ENCODE measurements at places on chromosomes 1 and 21.

GRCh38 chr21:41509733-41510132 lies 1.8 kb upstream of the TMPRSS2 start:
- DNase-seq, result no peak

- no peak for DNase-seq
Measured at GRCh38 chr21:36513430-36513829, 33.5 kb upstream of the CLDN14 start.

- DNase-seq, result peak; percentile 48
Measured at GRCh38 chr1:229148041-229148671, 122.8 kb upstream of the RAB4A start.

DNA sequence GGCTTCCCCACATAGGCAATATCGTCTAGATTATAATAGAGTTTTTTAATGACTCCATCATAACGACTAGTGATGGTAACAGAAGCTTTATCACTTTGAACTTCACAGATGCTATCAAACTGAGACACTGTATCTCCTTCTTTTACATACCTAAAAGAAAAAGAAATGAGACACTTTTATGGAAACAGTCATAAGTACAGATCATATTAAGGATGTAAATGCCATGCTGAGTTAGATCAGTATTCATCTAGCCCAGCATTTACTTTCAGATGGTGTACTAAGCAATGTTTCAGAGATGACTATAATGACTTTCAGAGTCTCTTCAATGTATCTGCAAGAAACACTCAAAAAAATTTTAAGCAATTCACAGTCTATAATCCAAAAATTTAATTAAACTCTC lies 18.9 kb downstream of the DBT start:
- DNase-seq, result no peak

GRCh38 chr1:33470495-33471012 lies 1.9 kb upstream of the ZSCAN20 start:
- peak; percentile 87 for DNase-seq

DNA sequence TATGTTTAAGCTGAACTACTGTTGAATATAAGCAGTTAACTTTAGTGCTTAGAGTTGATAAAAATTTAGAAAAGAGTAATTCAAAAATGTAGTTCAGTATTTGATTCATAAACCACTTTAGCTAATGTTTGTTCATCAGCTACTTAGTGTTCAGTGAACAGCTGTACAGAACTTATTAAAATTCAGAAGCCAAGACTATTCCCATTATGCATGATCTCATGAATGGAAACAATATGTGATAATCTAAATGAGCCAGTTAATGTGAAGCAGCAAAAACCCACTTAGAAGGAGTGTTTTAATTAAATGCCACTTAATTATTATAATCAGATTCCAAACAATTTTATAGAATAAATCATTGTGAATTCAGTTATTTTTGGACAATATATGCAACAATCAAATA lies 92.9 kb upstream of the NEGR1 start:
- DNase-seq, result no peak

DNA sequence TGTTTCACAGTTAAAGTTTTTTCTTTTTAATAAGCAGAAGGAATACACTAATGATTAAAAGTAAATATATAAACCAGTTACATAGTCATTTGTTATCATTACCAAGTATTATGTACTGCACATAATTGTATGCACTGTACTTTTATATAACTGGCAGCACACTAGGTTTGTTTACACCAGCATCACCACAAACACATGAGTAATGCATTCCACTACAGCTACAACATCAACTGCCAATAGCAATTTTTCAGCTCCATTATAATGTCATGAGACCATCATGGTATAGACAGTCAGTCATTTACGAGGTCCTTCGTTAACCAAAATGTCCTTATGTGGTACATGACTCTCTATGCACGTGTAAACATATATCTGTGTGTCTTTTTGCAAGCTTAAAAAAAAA lies 35.2 kb downstream of the SCYL3 start:
- DNase-seq, result no peak

GRCh38 chr21:42567861-42568260 lies 54.2 kb downstream of the SLC37A1 start:
- no peak for DNase-seq

GRCh38 chr1:162056043-162056442 lies 13.4 kb upstream of the NOS1AP start:
- DNase-seq, result peak; percentile 86

DNA sequence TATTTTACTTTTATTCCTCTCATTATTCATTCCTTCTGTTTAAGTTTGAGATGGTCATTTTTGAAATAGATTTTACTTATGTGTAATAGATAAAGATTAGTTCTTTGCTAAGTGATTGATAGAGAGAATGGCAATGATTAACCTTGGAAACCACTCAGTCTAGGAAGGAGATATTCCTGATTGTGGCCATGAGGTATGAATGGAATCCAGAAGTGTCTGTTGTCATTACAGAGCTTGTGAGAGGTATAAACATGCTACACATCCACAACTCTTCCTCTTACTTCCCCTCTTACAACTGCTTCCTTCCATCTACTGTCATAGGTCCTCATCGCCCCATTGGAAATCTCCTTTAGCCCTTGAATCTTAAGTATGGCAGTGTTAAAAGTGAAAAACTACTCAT lies 988.8 kb upstream of the B3GALT2 start:
- no peak for DNase-seq

DNA sequence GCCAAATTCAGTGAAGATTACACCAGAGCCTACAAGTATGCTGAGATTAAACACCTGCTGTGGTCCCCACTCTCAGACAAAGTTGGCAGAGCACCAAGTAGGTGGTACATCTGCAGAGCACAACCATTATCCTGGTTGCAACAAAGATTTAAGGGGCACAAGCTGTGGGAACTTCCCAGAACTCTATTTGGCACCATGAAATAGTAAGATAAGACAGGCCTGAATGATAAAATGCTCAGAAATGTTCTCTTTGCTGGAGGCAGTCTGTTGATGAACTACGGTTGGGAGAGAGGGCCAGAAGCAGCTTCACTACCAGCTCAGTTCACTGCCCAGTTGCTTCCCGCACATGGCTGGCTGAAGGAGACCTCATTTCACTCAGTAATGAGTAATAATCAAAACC lies 19.9 kb downstream of the RPL5 start:
- no peak for DNase-seq

DNA sequence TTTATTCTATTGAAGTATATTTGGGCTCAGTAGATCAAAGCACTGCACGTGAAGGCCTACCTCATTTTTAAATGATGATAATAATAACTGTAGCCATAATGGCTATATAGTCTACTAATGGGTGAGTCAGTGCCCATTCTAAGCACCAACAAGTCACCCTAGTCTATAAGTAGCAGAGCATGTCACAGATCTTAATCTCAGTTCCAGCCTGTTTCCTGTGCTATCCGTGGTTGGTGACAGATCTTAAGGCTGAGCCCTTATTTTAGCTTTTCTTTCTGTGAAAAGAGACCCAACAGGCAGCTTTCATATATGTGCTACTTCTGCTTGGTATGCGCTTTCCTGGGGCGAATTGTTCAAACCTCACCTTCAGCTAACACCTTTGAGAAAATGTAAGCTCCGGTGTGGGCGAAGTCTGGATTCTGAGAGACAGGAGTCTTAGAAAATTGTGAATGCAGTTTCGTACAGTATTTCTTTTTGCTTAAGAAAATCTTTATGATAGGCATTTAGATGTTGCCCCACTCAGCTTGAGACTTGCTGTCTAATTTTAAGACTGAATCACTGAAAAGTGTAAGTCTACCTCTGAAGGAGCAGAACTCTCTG lies 59.6 kb downstream of the FMN2 start:
- DNase-seq, result no peak

- no peak for DNase-seq
Measured at GRCh38 chr1:206729507-206729906, 41.1 kb upstream of the IL19 start.

DNA sequence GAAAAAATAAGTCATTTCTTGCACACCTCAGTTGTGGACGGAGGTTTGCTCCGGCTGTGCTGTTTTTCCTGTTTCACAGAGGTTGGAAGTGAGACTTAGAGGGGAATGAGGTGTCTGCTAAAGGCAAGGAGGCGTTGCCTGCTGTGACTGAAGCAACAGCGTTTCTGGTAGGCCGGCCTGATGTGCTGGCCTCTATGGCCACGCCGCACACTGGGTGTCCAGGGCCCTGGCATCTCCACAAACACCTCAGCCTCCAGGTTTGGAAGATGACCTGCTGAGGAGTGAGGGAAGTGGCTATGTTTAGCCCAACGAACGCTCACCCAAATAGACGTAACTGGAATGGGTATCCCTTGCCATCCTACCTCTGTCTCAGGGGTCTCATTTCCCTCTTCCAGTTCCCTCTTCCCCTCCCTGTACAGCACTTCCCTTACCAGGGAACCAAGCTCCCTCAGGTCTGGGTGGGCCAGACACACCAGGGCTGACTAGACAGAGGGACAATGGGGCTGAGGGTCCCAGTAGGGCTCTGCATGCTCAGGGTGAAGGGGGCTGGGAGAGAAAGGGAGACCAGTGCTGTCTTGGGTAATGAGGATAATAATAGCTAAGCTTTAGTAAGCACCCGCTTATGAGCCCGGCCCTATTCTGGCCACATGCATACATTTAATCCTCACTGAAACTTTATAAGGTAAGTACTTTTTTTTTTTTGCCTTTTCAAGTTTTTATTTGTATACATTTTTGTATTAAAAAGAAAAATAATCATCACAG lies 11.9 kb downstream of the CACNA1S start:
- DNase-seq, result no peak

- no peak for DNase-seq
Measured at GRCh38 chr1:6397844-6398441, 4.4 kb upstream of the ACOT7 start.

- no peak for DNase-seq
Measured at GRCh38 chr1:109804660-109805059, 40.9 kb upstream of the EPS8L3 start.

GRCh38 chr1:212002536-212002935 lies 32.8 kb downstream of the INTS7 start:
- no peak for DNase-seq

DNA sequence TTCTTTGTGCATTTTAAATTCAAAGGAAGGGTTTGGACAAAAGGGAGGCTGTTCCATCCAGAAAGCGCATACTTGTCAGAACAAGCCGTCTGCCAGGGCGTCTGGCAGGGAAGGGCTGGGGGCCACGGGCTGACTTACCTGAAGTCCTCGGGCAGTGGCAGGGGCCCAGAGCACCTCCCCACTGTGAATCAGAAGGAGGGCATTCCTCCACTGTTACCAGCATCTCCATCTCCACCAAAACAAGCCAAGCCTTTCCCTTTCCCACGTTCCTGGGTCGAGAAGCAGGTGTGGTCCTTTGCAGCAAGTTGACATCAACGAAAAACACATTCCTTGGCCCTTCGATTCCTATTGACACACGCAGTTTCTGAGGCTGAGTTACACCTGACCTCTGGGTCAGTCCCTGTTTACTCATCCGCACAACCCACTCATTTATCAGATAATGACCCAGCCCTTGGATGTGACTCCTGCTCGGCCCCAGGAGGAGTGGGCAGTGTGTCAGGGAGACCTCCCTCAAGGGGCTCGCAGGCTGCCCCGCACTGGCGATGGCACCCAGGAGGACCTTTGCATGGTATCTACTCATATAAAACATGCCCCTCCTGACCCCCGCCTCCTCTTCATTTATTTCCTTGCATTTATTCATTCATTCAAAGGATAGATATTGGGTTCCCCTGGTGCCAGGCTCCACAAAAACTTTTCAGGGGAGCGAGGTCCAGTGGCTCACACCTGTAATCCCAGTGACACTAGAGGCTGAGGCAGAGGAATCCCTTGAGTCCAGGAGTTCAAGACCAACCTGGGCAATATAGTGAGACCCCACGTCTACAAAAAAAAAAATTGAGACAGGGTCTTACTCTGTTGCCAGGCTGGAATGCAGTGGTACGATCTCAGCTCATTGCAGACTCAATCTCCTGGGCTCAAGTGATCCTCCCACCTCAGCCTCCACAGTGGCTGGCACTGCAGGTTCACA lies 60.2 kb downstream of the TOMM20 start:
- no peak for DNase-seq

DNA sequence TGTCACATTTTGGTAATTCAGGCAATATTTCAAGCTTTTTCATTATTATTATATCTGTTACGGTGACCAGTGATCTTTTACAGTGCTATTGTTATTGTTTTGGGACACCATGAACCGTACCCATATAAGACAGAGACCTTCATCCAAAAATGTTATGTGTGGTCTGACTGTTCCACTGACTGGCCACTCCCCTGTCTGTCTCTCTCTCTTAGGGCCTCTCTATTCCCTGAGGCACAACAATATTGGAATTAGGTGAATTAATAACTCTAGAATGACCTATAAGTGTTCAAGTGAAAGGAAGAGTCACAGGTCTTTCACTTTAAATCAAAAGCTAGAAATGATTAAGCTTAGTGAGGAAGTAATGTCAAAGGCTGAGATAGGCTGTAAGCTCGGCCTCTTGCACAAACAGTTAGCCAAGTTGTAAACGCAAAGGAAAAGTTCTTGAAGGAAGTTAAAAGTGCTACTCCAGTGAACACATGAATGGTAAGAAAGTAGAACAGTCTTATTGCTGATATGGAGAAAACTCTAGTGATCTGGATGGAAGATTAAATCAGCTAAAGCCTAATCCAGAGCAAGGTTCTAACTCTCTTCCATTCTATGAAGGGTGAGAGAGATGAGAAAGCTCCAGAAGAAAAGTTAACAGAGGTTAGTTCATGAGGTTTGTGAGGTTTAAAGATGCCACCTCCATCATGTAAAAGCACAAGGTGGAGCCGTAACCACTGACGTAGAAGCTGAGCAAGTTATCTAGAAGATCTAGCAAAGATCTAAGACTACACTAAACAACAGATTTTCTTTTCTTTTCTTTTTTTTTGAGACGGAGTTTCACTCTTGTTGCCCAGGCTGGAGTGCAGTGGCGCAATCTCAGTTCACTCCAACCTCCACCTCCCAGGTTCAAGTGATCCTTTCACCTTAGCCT lies 19.7 kb upstream of the DIPK1A start:
- DNase-seq, result no peak

GRCh38 chr1:153957744-153958110 lies 685 bp downstream of the CRTC2 start:
- no peak for DNase-seq

DNA sequence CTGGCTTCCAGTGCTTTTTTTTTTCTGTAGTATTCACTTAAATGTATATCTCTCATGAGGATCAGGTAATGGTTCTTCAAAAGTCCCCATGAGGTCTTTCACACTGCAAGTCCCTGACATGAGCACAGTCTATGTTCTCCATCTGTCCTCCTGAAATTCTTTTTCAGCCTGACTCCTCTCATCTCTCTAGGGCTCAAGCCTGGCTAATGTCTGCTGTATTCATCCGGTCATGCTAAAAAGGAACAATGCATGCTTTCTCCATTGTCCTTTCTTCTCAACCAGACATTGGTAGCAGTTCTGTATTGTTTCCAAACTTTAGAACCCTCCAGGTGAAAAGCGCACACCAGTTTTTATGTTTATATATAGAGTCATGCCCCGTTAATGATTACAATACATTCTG lies 368.3 kb upstream of the OLFM3 start:
- no peak for DNase-seq

DNA sequence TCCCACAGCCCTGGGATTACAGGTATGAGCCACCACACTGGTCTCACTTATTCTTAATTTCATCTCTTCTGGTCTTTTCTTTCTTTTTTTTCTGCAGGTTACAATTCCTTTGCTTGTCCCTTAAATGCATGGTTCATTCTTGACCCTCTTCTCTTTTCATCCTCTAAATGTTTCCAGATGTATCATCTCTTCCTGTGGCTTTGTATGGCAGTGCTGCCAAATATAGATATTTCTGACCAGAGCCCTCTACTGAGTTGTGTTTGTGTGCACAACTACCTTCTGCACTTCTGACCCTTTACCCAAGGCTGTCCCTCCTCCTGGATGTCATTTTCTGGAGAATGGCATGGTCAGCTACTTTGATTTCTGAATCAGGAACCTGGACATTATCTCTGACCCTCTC lies 32.5 kb downstream of the OLFML3 start:
- no peak for DNase-seq

- DNase-seq, result no peak
Measured at GRCh38 chr1:38029685-38030511, 16.7 kb downstream of the POU3F1 start.

Data from HEK293T (cell line).